Calu3 (cell line): ENCODE measurements at places on chromosomes 2 and 18. TPM values are rescaled to one million over a fixed set of nuclear protein-coding genes. Genes with fewer than 3 reads are reported as not detected.

GAD1 gene
- total RNA-seq: 11.2 and 11.5 TPM in 2 replicates

REG1B gene
- total RNA-seq: not detected in 2 replicates

GRCh38 chr2:205913668-205914067 lies 172.3 kb downstream of the INO80D start:
- no peak for DNase-seq

- DNase-seq: no peak
Observed at GRCh38 chr2:54722641-54723040, 821 bp upstream of the EML6 start.

DNA sequence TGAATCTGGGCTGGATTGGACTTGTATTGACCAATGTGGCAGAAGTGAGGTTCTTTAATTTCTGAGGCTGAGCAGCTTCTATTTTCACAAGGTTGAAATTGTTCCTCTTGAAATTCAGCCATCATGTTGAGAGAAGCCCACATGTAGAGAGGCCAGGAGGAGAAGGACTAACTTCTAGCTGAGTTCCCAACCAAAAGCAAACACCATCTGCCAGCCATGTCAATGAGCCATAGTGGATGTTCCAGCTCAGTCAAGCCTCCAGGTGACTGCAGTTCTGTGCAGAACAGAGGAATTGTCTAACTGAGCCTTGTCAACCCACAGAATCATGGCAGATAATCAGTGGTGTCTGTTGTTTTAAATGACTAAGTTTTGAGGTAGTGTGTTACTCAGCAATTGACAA lies 110.6 kb upstream of the ACVR1 start:
- no peak for DNase-seq
